IMR-90 (cell line): ENCODE measurements at places on chromosomes 13 and 19.

DNA sequence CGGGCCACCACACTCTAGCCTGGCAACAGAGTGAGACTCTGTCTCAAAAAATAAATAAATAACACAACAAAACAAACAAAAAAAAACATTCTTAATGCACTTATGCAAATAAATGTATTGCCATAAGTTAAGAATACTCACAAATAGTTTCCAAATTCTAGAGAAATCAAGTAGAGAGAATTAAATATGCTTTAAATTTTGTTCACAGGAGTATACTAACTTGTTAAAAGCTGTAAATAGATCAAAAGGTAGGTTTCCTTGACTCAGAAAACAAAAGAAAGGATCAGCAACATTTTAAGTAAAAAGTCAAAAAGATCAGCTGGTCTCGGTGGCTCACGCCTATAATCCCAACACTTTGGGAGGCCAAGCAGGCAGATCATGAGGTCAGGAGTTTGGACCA, 50.5 kb upstream of the ZNF429 start:
- no peak for DNase-seq

GRCh38 chr19:6811906-6812305, 39.4 kb downstream of the VAV1 start:
- DNase-seq: peak; percentile 39

DNA sequence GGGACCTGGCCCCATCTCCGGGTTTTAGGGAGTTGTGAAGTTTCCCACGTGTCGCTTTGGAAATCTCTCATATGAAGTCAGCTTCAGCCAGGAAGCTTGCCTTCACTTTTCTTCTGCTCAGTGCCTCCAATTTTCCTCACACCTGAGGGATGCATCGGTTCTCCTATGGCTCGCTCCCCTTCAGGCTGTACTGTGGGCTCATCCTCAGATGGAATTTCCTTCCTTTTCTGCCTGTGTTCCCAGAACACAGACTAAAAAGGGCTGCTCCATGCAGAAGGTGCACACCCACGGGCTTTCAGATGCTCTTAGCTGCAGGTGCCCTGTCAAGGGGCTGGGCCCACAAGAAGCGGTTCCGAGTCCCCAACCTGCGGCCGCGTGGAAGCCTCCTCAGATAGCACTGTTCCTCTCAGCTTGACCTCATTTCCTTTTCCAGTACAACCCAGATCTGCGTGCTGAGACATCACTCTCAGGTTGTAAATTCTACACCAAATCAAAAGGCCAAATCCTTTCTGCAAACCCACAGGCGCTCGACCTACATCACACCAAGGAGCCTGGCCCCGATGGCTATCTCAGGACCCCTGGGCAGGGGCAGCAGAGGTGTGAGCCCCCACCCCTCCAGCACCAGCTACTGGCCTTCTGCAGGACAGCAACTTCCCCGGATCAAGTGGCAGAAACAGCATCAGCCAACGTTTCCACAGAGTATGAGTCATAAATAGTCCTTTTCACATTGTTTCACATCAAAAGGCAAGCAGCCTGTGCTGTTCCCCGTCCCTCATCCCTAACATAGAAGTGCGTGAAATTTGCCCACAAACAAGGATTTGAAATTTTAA, 275.9 kb downstream of the ZNF536 start:
- peak; percentile 2 for DNase-seq

GRCh38 chr13:42417626-42418025, 145.7 kb downstream of the AKAP11 start:
- no peak for DNase-seq
